Activated CD4-positive, alpha-beta T cell treated with anti-CD3 and anti-CD28 coated beads, Interleukin-2, amount 10 ng/mL, durations not matched to agents 7 days and 5 days (primary cell): ENCODE measurements at places on chromosomes 11 and 22. TPM values are rescaled to one million over a fixed set of nuclear protein-coding genes. Genes with fewer than 3 reads are reported as not detected.
A peak's percentile ranks its signal among the peaks of the same experiment; 100 is the strongest.

FOLR2 gene
- total RNA-seq, result not detected

PICK1 gene
- 15.4 TPM for total RNA-seq

MMP12 gene
- total RNA-seq, result not detected

OR51E2 gene
- not detected for total RNA-seq

EHF gene
- total RNA-seq, result 0.47 TPM

ADAMTS8 gene
- not detected for total RNA-seq

LMO1 gene
- total RNA-seq, result not detected

TSPAN32 gene
- total RNA-seq, result 98.9 TPM

GRCh38 chr22:29997107-29997506 is 83.2 kb upstream of the HORMAD2 start:
- H3K4me3 ChIP-seq, result no peak overlapping the region
- no peak for DNase-seq
- H3K27ac ChIP-seq, result no peak overlapping the region
- H3K4me1 ChIP-seq, result peaks cover 5% of the 10 kb centered on the region
- H3K27me3 ChIP-seq, result no peaks in the 10 kb centered on the region

DNA sequence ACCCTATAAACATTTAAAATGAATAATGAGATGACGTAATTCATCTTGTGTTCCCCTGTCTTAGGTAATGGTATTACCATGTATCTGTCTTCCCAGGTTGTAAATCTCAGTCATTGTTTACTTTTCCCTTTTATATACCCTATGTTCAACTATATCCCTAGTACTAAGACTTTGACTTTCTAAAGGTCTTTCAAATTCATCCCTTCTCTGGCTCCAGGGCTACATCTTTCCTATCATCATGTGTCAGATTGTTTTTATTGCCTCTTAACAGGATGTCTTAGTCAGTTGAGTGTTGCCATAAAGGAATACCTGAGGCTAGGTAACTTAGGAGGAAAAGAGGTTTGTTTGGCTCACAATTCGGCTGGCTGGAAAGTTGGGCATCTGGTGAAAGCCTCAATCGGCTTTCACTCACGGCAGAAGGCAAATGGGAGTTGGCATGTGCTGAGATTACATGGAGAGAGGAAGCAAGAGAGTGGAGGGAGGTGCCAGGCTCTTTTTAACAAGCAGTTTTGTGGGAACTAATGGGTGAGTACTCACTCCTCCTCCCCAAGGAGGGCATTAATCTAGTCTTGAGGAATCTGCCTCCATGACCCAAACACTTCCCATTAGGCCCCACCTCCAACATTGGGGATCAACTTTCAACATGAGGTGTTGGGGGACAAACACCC is 11.6 kb upstream of the DLAT start:
- no peak overlapping the region for H3K27ac ChIP-seq
- no peak overlapping the region for H3K4me3 ChIP-seq
- H3K36me3 ChIP-seq, result no peaks in the 10 kb centered on the region
- H3K27me3 ChIP-seq, result peaks cover 18% of the 10 kb centered on the region
- no peak for DNase-seq
- H3K4me1 ChIP-seq, result no peaks in the 10 kb centered on the region

DNA sequence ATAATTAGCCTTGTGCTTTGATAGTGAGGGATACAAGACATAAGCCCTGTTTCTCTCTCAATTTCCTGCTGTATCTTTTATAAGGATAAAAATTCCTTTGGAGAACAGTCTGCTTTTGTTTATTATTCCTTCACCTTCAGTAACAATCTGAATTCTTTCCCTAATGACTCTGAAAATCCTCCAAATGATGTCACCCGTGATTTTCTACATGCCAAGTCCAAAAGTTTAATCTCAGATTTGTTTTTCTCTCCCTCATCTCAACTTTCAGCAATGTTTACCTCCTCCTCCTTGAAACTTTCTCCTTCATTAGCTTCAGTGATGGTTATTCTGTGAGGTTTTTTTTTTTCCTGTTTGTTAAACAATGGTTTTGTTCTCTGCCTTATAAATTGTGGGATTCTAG is 2.2 kb downstream of the OR51E2 start:
- H3K27me3 ChIP-seq, result peaks cover 5% of the 10 kb centered on the region
- H3K36me3 ChIP-seq, result no peaks in the 10 kb centered on the region
- DNase-seq, result no peak
- H3K4me3 ChIP-seq, result no peak overlapping the region
- no peak overlapping the region for H3K27ac ChIP-seq

DNA sequence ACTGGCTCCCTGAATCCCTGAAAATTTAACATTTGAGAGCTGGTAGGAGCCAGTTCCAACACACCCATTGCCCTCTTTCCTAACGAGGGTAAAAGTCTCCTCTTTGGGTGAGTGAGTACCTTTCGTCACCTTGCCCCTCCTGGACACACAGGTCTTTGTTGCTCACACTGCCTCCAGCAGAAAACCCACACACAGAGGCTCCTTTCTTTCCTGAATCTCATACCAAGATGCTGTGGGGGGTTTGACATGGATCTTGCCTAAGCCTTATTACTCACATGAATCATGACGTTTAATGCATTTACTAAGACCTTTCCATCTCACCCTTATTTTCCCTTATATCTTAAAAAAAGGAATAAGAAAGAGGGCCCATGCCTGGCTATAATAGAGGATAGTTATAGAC is 53.0 kb downstream of the PARVA start:
- no peak overlapping the region for H3K4me3 ChIP-seq
- no peaks in the 10 kb centered on the region for H3K4me1 ChIP-seq
- H3K27ac ChIP-seq, result no peak overlapping the region
- DNase-seq, result no peak
- H3K36me3 ChIP-seq, result no peaks in the 10 kb centered on the region

- H3K27ac ChIP-seq, result no peak overlapping the region
- H3K27me3 ChIP-seq, result peaks cover 25% of the 10 kb centered on the region
- H3K4me1 ChIP-seq, result peaks cover 6% of the 10 kb centered on the region
- no peak overlapping the region for H3K4me3 ChIP-seq
- DNase-seq, result no peak
Measured at GRCh38 chr11:134647066-134647743, 235.2 kb upstream of the B3GAT1 start.

DNA sequence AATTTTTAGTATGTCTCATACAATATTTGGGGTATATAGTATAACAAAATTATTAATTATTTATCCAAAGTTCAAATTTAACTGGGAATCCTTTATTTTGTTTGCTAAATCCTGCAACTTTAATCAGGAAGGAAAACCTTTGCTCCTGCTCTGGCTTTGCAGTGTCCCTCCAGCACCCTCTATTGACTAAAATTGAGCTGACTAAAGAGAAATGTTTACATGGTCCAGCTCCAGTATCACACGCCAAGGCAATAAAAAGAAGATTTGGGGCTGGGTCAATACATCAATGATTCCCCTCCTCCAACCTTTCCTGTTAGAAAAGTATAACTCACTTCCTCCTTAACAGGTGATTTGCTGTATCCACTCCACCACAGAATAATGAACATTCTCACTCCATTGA is 153.0 kb upstream of the LRRC4C start:
- H3K27ac ChIP-seq, result no peak overlapping the region
- no peak overlapping the region for H3K4me3 ChIP-seq
- H3K27me3 ChIP-seq, result no peaks in the 10 kb centered on the region
- DNase-seq, result no peak
- H3K4me1 ChIP-seq, result no peaks in the 10 kb centered on the region

GRCh38 chr11:72475381-72475780 is 41.0 kb upstream of the CLPB start:
- no peaks in the 10 kb centered on the region for H3K36me3 ChIP-seq
- H3K4me1 ChIP-seq, result peaks cover 5% of the 10 kb centered on the region
- DNase-seq, result no peak
- H3K4me3 ChIP-seq, result no peak overlapping the region

- H3K4me1 ChIP-seq, result no peaks in the 10 kb centered on the region
- H3K27ac ChIP-seq, result no peak overlapping the region
- H3K36me3 ChIP-seq, result no peaks in the 10 kb centered on the region
- no peak for DNase-seq
- no peaks in the 10 kb centered on the region for H3K27me3 ChIP-seq
Measured at GRCh38 chr22:44930711-44931035, 79.1 kb downstream of the PHF21B start.

- no peak overlapping the region for H3K4me3 ChIP-seq
- H3K27ac ChIP-seq, result no peak overlapping the region
- H3K36me3 ChIP-seq, result no peaks in the 10 kb centered on the region
- H3K27me3 ChIP-seq, result no peaks in the 10 kb centered on the region
Measured at GRCh38 chr11:92482492-92483060, 258.0 kb downstream of the FAT3 start.

GRCh38 chr11:23866641-23867040 is 630.2 kb upstream of the LUZP2 start:
- H3K4me3 ChIP-seq, result no peak overlapping the region
- no peaks in the 10 kb centered on the region for H3K27me3 ChIP-seq
- no peaks in the 10 kb centered on the region for H3K36me3 ChIP-seq
- no peak for DNase-seq

GRCh38 chr11:31770011-31770700 is 41.0 kb downstream of the PAX6 start:
- no peaks in the 10 kb centered on the region for H3K36me3 ChIP-seq
- no peaks in the 10 kb centered on the region for H3K4me1 ChIP-seq
- DNase-seq, result no peak
- no peak overlapping the region for H3K4me3 ChIP-seq
- no peak overlapping the region for H3K27ac ChIP-seq

GRCh38 chr11:118924591-118925585 is 838 bp downstream of the BCL9L start:
- peak overlapping the region; percentile 82 for H3K27ac ChIP-seq
- H3K27me3 ChIP-seq, result peaks cover 2% of the 10 kb centered on the region
- H3K4me3 ChIP-seq, result peak overlapping the region; percentile 96
